Osteocyte (in vitro differentiated cells): ENCODE measurements at places on chromosomes 12 and 14.

- DNase-seq, result no peak
These were observed 2.1 kb upstream of the GPR132 start for GRCh38 chr14:105067140-105067968.

DNA sequence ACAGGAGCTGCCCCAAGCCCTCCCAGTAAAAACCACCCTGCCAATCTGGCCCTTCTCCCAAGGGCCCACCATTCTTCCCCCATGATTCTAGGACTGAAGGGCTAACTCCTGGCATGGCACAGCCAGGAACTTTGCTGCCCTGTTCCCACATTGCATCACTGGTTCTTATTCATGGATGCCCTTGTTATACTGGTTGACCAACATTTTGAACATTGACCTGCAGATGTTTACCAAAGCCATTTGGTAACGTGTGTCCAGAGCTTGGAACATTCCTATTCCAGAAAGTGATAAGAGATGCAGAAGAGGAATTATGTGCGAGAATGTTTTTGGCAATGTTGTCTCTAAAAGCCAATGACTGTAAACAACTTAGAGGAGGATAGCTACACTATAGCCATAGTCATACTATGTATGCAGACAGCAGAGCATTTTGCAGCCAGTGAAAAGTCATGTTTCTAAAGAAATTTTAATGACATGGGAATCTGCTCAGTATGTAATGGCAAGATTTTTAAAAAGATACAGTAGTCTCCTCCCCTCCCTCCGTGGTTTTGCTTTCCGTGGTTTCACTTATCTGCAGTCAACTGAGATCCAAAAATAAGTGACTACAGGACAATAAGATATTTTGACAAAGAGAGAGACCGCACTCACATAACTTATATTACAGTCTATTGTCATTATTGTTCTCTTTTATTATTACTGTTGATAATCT is 108.8 kb downstream of the DAAM1 start:
- no peak for DNase-seq

DNA sequence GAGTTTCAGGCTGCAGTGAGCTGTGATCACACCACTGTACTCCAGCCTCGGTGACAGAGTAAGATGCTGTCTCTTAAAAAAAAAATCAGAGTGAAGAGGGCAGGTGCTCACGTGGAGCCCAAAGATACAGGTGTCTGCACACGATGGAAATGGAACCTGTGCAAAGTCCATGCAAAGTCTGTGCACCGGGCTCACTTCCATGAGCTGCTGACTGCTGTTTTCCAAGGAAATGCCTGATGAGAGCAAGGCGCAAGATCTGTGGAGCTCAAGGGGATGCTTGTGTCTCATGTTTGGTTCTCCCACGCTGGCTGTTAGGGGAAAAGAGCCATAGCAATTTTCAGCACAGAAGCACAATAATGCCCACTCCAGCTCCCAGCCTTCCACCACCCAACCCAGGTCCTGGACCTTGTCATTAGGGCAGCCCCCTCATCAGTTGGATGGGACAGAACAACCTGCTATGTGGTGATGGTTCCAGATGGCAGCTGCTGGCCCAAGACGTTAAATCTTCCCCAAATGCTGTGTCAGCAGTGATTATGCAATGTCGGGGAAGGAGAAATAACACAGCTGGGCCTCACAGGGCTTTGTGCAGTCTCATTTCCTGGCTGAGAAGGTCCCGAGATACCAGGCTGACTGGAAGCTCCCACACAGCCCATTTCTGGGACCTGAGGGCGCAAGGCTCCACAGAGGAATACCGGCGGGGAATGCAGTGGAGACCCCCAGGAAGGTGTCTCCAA is 27.9 kb upstream of the DICER1 start:
- DNase-seq, result no peak

GRCh38 chr12:2212537-2212936 is 159.8 kb downstream of the CACNA1C start:
- DNase-seq, result no peak

DNA sequence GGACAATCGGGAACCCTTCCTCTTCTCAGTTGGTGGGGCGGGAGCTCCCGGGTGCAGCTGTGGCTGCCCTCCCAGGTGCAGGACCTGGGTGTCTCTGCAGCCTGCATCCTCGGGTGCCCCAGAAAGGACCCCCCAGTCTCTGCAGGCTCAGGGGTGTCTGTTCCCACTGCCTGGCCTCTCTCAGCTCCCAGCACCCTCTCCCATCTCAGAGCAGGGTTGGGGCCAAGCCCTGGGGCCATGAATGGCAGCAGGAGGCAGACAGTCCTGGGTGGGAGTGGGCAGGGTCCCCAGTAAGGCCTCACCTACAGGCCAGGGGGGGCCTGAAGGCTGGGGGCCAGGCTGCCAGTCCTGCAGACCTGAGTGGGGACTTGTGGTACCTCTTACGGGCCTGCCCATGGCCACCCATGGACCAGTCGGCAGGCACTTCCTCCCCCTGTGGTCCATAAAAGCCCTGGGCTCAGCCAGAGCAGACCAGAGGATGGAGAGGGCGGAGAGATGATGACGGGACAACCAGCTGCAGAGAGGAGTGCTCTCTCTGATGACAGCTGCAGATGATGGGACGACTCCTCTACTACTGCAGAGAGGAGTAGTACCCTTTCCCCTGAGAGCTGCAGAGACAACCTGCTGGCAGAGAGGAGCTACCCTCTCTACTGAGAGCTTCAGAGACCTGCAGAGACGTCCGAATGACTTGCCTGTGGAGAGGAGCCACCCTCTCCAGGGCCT is 26.6 kb downstream of the TCHP start:
- no peak for DNase-seq

- no peak for DNase-seq
These were observed 212.4 kb upstream of the FLRT2 start for GRCh38 chr14:85317491-85318021.

DNA sequence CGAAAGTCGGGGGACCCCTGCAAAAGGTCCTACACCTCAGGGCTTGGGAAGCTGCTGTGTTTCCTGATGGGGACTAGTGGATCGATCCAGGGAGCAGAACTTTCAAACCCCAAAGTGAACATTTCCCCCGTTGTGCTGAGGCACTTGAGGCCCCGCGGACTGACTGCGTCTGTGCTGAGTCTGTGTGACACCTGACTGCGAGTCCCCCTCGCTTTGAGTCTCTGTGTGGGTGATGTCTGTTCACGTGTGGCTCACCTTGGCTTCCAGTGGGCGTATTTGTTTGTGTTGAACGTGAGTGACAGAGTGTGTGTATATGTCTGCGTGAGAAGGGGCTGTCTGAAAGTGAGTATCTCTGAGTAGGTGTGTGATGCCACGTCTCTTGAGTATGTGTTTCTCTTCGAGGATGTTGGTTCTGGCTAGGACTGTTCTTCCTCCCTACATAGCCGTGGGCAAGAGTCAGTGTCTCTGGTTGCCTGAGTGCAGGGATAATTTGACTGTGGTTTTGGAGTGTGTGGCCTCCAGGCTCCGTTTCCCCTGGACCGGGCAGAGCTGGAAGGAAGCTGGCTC is 1.3 kb downstream of the TEAD4 start:
- no peak for DNase-seq

- DNase-seq, result no peak
These were observed 54.1 kb upstream of the BEGAIN start for GRCh38 chr14:100641274-100641860.

- DNase-seq, result no peak
These were observed 169.2 kb downstream of the PIK3C2G start for GRCh38 chr12:18430425-18431048.

GRCh38 chr14:106631879-106632278 is 1105.5 kb downstream of the TMEM121 start:
- DNase-seq, result no peak

DNA sequence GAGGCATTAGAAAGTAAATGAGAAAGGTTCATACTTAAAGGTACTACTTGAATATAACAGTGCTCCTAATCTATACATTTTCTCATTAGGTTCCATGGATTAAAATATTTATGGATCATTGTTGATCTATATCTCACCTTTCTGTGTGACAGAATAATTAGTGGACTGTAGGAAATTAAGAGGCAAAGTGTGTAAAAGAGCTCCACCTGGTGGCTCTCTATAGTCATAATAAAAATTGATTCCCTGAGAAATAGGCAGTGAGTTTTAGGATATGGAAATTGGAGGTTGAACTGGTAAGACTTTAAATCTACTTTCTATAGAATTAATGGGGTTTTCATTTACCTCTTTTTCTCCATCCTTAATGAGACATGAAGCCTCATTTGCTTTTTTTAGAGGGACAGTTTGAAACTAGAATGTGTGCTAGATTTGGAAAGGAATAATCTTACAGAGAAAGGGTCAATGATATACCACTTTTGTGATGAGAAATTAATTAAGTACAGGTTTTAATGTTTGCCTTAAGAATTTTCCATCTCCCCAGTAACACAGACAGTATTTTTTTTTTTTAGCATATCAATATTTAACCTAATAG is 11.8 kb upstream of the DERA start:
- no peak for DNase-seq

- no peak for DNase-seq
These were observed 43.9 kb downstream of the MVK start for GRCh38 chr12:109617491-109617890.

- DNase-seq, result no peak
These were observed 43.7 kb upstream of the KITLG start for GRCh38 chr12:88623777-88624548.

- no peak for DNase-seq
These were observed 64.3 kb downstream of the ZNF664 start for GRCh38 chr12:124037331-124037730.
